ENCODE measurements at places on chromosomes 1 and 21.

DNA sequence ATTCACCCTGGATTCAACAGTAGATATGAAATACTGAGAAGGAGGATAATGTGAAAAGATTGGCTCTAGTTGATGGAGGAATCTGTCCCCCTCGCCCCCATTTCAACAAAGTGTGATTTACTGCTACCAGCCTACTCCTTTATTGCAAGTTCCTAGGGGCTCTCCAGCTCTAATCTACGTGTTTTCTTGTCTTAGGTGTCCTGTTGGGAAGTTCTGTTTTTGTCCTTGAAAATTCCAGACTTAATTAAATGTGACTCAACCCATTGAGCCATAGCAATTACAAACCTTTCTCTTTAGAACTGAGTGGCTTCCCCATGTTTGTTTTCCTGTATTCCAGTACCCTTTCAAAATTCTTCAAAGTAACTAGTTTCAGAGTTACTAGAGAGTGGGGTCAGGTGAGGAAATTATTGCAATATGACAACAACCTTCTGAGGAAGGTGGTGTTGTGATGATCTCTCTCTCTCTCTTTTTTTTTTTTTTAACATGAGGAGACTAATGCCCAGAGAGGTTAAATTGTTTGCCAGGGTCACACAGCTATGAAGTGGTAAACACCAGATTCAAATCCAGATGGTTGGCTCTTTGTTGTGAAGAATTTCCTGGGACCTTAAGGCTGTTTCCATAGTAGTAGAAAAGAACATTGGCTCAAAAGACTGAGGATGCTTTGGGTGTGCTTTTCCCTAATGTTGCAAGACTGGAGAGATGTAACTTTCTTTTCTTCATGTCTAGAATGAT is 3.5 kb downstream of the RGL1 start:
- DNase-seq: no peak

- DNase-seq: no peak
Measured at GRCh38 chr1:164311377-164311776, 247.6 kb upstream of the PBX1 start.

GRCh38 chr21:23968722-23969647 is 1638.3 kb downstream of the MRPL39 start:
- DNase-seq: peak; percentile 7

DNA sequence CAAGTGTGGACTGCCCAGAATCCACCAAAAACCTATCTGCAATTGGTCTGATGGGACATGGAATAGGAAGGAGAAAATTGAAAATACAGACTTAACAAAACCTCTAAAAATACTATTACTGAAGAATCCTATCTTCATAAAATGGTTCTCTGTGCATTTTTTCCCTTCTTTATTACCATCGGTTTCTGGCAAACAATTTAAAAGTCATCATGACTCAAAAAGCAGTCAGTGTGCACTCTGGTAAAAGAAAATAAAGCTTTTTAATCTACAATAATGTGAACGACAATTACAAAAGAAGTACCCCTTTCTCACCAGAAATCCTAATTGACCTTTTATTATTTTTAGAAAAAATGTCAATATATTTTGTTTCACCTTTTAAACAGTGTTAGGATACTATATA is 186.3 kb downstream of the TPR start:
- no peak for DNase-seq

DNA sequence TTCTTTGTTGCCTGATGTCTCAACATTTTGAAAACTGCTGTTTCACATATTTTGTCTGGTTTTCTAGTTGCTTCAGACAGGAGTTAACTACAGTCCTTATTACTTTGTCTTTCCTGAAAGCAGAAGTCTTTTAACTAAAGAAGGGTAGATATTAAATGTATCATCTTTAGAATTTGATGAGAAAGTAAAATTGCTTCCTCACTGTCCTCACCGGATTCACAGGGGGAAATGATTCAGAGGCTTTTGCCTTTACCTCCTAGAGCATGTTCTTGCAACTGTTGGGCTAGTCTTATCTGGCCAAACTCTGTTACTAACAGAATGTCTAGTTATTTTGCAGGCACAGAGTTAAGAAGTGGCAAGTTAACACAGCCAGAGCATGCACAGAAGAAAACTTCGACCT is 107.2 kb upstream of the VAV3 start:
- DNase-seq: no peak

- no peak for DNase-seq
Measured at GRCh38 chr1:11184973-11185372, 4.2 kb upstream of the ANGPTL7 start.

DNA sequence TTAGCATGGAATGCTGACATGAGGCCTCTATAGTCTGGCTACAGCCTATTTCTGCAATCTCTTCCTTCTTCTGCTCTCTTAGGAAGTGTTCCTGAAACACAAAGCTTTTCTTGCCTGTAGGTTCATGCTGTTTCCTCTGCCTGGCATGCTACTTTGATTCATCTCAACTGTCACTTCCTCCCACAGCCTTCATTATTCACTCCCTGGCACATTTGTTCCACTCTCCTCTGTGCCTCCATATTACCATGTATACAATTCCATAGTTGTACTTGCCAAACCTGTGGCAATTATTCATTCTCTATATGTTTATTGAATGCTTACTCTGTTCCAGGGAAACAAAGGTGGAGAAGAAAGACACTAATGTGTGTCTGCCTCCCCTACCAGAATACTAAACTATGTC is 210.2 kb downstream of the LRRC7 start:
- DNase-seq: no peak

DNA sequence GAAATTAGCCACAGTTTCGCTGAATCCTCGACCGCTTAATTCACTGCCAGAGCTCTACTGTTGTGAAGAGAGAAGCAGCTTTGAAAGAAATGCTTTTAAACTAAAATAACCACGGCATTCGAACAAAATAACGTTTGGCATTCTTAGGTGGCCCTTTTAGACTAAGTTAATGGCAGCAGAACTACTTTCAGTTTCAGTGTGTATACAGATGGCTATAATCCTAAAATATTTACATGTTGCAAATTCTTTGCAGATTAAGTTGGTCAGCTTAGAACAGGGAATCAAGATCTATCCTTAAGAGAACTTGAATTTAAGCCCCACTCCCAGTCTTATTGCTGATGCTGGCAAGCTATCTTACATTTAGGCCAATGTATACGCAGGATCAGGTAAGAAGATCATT is 62.7 kb downstream of the ADSS2 start:
- DNase-seq: no peak

GRCh38 chr21:46540087-46540710 is 64.7 kb downstream of the S100B start:
- DNase-seq: no peak

DNA sequence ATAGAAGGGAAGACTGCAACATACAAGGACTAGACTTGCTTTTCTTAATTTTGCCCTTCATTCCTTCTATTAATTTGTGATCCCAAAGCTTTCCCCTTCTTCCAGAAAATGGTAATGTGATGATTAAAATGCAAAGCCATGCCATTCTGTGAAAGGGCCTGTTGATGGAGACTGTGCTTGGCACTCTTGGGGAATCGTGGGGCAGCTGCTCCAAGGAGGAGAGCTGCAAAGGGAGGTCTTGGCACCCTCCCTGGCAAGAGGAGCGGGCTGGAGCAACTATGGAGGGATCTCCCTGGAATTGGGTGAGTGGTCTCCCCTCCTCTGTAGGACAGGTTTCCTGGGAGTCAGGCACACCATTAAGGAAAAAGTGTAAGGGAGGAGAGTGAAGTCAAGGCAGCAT is 16.6 kb downstream of the CACNA1S start:
- DNase-seq: no peak

GRCh38 chr1:93442008-93442666 is 5.8 kb upstream of the FNBP1L start:
- DNase-seq: no peak

DNA sequence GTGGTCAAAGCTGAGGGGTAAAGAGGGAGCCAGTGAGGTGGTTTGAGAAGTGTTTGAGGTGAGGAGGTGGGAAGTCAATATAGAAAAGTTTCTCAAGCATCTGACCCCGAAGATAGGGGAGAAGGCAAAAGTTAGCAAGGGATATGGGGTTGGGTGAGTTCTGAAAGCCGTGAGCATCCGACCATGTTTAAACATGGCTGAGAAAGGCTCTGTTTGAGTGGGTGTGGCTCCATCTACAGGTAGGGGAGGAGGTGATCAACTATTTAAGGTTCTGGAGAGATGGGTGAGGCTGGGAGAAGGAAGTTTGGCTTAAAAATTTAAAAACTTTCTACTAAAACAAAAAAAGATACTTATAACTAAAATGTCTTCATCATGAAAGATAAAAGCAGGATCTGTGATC is 273.8 kb downstream of the KCNJ6 start:
- DNase-seq: no peak

- DNase-seq: peak; percentile 77
Measured at GRCh38 chr1:212607913-212608391, 609 bp upstream of the ATF3 start.

- no peak for DNase-seq
Measured at GRCh38 chr1:5098981-5099385, 444.6 kb downstream of the AJAP1 start.

- no peak for DNase-seq
Measured at GRCh38 chr1:112776688-112777087, 61.6 kb upstream of the PPM1J start.

DNA sequence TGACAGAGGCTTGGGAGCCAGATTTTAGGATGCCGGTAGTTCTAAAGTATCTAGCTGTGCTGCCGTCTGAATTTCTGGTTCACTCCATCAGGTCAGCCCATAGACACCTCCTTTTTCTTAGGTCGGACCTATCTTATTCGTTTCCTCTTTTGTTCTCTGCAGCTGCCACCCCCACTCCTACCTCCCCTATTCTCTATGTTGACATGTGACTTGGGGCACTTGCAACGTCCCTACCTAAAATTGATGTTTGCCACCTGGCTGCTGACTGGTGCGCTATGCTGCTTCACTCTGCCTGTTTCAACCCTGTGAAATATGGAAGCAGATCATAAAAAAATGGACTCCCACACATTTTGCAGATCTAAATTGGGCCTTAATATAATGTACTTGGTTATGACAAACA is 55.3 kb downstream of the PBX1 start:
- no peak for DNase-seq

GRCh38 chr1:116811321-116811720 is 57.1 kb downstream of the CD2 start:
- no peak for DNase-seq

GRCh38 chr1:198776602-198777029 is 137.8 kb downstream of the PTPRC start:
- DNase-seq: no peak

DNA sequence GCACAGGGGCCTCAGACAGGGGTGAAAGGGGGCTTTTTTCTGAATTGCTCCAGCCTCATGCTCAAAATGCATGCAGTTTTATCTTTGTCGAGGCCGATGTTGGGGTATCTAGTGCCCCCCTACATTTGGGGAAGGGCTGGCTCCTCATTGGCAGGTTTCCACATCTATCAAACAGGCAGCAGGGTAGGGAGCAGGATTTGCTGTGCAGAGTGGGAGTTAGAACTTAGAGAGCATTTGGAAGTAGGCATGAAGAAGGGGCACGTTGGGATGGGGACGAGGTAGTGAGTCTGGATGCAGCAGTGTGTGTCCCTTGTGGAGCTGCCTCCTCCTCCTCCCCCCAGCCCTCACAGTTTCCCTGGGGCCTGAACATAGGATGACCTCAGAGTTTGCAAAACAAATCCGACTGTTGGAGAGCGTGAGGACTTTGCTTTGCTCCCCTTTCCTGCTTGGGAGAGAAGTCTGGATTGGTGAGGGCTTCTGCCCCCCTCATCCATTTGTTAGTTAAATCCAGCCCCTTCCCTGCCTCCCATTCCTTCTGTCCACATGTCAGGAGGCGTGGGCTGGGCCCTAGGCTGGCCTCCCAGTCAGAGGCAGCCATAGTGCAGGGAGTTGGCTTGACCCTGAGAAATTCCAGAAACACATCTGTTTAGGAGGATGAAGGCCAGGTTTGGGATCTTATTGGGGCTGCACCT is 36.9 kb upstream of the GPR37L1 start:
- DNase-seq: peak; percentile 45

- DNase-seq: no peak
Measured at GRCh38 chr1:212467843-212468482, 35.2 kb downstream of the NENF start.

DNA sequence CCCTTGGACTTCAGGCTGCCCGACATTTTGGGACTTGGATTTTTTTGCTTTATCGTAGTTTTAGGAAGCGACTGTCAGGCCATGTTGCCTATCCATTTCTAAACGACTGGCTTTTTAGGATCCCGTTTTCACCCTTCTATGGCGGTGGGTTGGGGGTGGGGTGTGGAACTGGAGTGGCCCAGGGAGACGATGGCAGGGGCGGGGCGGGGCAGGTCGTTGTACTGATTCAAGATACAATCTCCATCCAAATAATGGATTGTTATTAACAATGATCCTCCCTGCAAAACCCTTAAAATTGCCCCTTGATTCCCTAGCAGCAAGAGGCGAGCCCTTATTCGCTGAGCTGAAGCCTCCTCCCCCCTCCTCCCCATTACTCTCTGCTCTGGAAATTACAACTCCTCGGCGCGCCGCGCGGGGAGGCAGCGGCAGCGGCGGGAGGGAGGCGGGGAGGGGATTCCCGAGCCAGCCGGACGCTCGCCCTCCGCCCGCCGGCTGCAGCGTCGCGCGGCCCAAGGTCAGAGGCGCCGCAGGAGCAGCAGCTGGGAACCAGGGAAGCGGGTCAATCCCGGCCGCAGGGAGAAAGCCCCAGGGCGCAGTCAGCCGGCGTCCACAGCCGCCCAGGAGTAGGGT is at the start of gene TRIM67:
TRIM67 (plus strand) TSS at position 392 of the 630 bp plus-strand sequence. CDS start 912 bp downstream, outside the sequence.
- DNase-seq: no peak

- no peak for DNase-seq
Measured at GRCh38 chr1:175597205-175597604, 146.2 kb downstream of the TNR start.

GRCh38 chr1:115069659-115070308 is 19.5 kb downstream of the TSPAN2 start:
- no peak for DNase-seq

- no peak for DNase-seq
Measured at GRCh38 chr1:111290630-111291029, at the start of gene CHIA. TSS of gene CHIA (plus strand) at chr1:111290851. CDS start at chr1:111310468, 19,617 bp downstream.

- no peak for DNase-seq
Measured at GRCh38 chr1:28466226-28466778, 39.5 kb upstream of the RCC1 start.

- peak; percentile 53 for DNase-seq
Measured at GRCh38 chr1:54342742-54343687, 63.2 kb downstream of the SSBP3 start.

GRCh38 chr21:42513985-42514882 is 582 bp downstream of the SLC37A1 start:
- peak; percentile 75 for DNase-seq

GRCh38 chr1:9689971-9690381 is 38.4 kb downstream of the PIK3CD start:
- peak; percentile 67 for DNase-seq

- no peak for DNase-seq
Measured at GRCh38 chr1:92817986-92818764, 13.7 kb upstream of the RPL5 start.

DNA sequence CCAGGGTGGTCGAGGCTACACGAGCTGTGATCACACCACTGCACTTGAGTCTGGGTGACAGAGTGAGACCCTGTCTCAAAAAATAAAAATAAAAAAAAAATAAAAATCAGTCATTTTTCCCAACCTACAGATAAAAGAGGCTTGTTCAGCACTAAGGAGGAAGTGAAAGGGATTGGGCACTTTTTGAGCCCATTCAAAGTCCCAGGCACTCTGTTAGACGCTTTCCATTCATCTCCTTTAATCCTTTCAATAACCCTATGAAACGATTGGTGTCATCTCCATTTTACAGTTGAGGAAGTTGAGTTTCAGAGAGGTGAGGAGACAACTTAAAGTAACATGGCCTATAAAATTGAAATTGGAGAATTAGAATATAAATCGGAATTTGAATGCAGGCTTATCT is 10.4 kb upstream of the AGO4 start:
- no peak for DNase-seq

- DNase-seq: no peak
Measured at GRCh38 chr1:200774735-200775444, 36.2 kb downstream of the CAMSAP2 start.

- no peak for DNase-seq
Measured at GRCh38 chr1:155134880-155135414, 705 bp upstream of the SLC50A1 start.

Measured in right kidney (tissue), 9 donors.